ENCODE measurements at places on chromosomes 1 and 21.

DNA sequence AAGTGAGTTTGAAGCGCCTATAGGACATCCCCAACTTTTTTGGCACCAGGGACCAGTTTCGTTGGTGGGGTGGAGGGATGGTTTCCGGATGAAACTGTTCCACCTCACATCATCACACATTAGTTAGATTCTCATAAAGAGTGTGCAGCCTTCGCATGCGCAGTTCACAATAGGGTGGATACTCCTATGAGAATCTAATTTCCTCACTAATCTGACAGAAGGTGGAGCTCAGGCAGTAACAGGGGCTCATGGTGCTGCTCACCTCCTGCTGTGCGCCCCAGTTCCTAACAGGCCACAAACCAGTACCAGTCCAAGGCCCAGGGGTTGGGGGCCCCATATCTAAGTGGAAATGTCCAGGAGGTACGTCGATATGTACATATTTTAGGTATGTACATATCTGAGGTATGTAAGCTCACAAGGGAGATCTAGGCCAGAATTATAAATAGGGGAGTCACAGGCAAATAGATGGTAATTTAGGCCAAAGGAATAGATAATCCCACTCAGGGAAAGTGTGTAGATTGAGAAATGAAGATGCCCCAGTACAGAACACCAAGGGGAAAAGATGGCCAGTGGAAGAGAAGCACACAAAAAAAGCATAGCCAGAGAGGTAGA is 27.5 kb upstream of the RASAL2 start:
- DNase-seq = no peak

GRCh38 chr1:4637616-4638344 is 16.6 kb upstream of the AJAP1 start:
- no peak for DNase-seq

- DNase-seq = no peak
Measured at GRCh38 chr1:10614377-10615225, 139.9 kb downstream of the PEX14 start.

DNA sequence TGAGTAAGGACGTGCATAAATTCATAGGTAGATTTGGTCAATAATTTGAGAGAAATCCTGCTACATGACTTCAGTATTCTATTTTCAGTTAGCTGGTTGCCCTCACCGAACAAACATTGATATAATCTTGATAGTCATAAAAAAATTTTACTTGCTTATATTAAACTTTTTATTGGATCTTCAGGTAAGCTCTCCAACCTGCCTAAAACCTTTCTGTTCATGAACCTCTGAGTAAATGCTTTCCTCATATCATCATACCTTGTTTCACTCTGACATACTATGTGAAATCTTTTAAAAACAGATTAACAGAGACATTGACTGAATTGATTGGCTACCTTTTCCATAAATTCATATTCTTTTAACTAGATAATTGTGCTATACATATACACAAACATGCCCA is 299.0 kb downstream of the NCAM2 start:
- no peak for DNase-seq

GRCh38 chr1:21782349-21782867 is 541 bp downstream of the USP48 start:
- peak; percentile 55 for DNase-seq

DNA sequence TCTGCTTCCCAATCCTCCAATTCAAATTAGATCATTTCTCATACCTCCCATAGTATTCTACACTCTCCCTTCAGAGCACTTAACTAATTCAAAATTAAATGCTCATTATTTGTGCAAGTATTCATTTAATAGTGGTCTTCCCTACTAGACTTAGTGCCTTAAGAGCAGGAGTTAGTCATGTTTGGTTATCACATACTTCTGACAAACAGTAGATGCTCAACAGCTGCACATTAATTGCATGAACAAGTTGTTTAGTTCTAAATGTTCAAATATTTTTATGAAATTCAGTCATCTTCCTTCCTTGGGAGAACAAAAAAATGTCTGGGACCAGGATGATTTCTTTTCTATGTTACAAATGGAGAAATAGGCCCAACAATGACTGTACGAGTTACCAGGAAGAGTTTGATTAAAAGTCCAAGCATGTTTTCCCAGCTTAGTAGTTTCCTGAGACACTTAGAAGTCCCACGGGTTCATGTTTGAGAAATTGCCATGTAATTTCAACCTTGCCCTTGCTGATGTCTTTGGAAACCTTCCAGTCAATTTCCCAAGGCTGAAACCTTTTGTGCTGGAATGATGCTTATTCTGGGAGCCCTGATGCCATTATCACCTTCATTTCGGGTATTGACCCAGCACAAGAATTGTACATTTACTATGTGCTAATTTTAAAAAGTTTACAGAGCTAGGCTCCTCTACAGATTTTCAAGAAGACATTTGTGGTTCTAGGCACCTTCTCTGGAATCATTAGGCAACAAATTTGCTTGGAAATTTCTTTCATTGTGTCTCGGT is 437.9 kb upstream of the PLXNA2 start:
- DNase-seq = peak; percentile 2

DNA sequence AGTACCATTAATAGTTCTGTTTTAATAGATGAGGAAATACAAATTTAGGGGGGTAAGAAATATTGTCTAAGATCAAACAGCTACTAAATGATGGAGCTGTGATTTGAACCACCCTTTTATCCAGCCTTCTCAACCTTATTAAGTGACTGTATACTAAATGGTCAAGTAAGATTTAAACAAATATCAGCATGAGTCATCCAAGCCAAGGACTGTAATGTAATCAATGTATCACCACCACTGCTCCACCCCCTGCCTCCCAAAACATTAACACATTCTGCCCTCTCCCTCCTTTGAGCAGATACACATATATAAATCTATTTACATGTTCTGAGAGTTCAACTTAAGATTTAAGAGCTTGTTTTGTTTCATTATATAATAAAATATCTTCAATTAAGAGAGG is 58.9 kb downstream of the LRRC40 start:
- peak; percentile 23 for DNase-seq

DNA sequence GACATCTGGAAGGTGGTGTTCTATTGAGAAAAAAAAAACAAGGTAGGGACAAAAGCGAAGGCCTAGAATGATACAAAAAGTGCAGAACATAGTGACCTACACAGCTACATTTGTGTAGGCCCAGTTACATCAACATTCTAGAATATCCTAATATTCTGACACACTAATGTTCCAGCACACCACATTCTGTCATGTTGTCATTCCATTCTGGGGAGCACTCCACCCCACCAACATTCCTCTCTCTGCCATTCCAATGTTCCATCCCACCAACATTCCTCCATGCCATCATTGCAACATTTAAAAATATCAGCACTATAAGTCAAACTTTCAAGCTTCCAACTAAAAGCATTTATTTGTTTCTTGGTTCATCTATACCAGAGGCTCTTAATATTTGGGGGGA is 28.5 kb downstream of the COA7 start:
- DNase-seq = peak; percentile 81

DNA sequence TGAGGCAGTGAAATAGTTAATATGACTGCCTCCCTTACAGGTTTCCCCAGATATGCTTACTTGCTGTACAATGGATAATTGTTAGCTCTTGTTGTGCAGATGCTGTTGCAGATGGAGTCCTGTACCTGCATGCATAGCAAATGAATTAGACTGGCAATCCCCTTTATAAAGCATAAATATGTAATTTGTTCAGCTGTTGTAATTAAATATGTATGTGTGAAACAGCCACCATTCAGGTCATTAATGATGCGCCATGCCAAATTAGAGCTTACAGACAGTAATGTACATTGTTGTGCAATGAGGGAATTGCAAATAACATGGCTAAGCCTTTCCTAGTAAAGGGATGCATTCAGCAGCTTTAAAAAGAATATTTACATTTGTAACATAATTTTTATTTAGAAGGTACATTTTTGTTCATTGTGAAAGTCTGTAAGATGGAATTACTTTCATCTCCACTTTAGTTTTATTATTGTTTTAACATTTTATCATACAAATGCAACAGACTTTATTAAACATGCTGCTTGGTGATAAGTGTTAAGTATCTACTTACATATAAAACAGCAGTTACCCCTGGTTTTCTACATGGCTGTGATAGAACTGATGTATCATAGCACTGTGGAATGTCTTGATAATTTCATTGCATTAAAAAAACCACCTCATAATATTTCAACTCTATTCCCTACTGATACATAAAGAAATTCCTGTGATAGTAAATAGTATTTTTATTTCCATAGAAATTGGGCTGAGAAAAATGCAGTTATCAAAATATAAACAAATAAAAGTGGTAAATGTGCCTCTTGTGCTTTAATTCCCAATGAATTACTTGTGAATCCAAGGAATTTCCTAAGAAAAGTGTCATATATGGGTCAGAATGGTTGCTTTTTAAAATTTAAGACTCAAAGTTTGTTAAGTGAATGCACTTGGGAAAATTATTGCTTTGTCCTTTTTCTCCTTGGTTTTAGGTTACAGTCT is 99.0 kb downstream of the NFIA start:
- no peak for DNase-seq

GRCh38 chr1:211336161-211336560 is 9.5 kb downstream of the TRAF5 start:
- no peak for DNase-seq

- peak; percentile 61 for DNase-seq
Measured at GRCh38 chr1:93666613-93667384, 14.8 kb downstream of the BCAR3 start.

DNA sequence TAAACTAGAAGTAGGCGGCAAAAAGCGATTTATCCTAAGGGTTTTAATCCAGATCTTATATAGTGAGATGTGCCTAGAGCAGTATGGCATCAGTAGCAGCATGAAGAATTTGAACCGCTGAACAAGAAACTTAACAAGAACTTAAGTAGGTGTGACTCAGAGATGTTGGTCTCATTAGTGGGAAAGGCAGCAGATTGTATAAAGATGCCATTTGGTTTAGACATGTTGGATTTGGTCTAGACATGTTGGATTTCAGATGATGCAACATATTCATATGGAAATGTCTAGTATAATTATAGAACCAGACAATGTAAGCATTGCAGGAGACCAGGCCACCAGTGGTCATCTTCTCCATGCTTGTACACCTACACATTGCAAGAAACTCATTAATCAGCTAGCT is 42.1 kb upstream of the ZP4 start:
- peak; percentile 64 for DNase-seq

DNA sequence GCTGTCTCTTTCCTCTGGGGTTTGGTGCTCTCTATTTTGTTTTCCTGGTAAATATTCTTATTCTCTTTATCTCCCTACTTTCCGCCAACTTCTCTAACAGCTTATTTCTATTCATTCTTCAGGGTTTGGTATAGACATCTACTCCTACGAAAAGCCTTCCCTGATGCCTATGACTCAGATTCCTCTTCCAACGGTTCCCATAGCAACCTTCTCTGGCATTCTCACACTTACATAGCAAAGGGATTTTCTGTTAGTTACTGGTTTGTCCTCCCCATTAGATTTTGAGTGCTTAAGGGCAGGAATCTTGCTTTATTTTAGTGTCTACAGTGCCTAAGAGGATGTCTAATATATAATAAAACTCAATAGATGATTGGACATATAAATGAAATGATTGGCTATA is 407.6 kb upstream of the DEPDC1 start:
- DNase-seq = no peak

GRCh38 chr1:113247355-113247754 is 143.0 kb upstream of the MAGI3 start:
- DNase-seq = no peak

DNA sequence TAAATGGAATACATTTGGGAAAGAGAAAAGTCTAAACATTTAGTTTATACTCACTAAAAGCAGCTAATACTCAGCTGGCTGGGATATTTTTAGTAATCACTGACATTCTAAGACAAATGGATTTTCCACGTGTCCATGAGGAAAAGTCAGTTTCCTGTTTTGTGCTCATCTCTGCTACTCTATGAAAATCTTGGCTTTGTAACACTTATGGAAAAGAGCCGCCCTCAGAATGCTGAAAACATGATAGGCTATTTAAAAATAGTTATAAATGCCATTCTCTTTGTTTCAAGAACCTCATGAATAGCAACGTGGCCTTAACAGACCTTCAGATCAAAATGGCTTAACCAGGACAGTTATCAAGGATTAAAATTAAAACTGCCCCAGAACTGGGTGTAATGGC is 29.9 kb downstream of the MRAP start:
- DNase-seq = peak; percentile 81

DNA sequence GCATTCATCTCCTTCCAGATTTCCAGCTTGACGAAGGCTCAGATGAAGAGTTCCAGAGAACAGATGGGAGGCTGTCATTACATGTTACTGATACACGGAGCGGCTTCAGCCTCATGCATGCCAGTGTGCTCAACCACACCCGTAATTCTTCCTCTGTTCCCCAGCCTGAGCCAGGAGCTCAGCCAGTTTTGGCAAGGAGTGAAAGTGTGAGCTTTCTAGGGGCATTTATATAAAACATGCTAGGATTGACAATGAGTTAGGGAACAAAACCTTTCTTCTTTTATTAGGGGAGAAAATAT is 290.4 kb upstream of the PLXNA2 start:
- peak; percentile 46 for DNase-seq

- no peak for DNase-seq
Measured at GRCh38 chr1:45032837-45033236, 20.8 kb downstream of the UROD start.

- DNase-seq = no peak
Measured at GRCh38 chr1:54866801-54867716, 19.9 kb downstream of the DHCR24 start.

DNA sequence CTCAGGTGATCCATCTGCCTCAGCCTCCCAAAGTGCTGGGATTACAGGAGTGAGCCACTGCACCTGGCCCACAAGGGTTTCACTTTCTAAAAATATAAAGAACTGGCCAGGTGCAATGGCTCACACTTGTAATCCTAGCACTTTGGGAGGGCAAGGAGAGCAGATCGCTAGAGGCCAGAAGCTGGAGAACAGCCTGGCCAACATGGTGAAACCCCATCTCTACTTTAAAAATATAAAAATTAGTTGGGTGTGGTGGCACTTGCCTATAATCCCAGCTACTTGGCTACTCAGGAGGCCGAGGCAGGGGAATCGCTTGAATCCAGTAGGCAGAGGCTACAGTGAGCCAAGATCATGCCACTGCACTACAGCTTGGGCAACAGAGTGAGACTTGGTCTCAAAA is 25.7 kb downstream of the MRPL39 start:
- DNase-seq = no peak

GRCh38 chr1:207279652-207280051 is 41.8 kb upstream of the CD55 start:
- DNase-seq = no peak

DNA sequence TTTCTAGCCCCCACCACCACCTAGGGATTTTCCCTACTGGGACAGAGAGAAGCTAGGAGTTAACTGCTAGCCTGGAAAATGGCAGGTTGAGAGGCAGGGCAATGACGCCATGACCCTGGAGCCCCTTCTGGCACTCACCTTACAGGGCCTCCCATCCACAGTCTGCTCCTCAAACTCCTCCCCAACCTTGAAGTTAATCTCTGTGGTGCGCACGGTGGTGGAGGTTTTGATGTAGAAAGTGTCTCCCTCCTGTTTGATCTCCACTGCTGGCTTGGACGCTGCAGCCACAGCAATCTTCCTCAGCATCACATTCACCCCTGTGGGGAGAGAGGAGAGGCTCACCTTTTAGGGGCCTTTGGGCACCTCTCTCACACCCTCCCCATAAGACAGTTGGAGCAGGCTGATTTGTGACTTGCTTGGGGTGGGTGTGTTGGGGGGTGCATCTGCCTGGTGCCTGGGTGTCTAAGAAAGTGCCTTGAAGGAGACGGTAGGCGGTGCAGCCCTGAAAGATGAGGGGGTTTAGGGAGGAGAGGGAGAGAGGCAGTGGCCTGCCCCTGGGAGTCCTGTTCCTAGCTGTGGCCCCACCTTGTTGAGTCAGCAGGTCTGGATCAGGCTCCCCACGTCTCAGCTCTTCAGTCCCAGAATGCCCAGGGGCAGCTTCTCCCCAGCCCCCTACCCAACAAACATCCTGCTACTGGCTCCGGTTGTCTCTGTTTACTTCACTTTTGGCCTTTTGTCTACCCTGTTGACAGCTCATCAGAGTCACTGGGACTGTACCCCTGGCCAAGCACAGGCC is 4.4 kb downstream of the CRABP2 start:
- DNase-seq = no peak

Data from fibroblast of upper back skin (primary cell).